H54 (cell line): ENCODE measurements at places on chromosomes 12 and 14.

DNA sequence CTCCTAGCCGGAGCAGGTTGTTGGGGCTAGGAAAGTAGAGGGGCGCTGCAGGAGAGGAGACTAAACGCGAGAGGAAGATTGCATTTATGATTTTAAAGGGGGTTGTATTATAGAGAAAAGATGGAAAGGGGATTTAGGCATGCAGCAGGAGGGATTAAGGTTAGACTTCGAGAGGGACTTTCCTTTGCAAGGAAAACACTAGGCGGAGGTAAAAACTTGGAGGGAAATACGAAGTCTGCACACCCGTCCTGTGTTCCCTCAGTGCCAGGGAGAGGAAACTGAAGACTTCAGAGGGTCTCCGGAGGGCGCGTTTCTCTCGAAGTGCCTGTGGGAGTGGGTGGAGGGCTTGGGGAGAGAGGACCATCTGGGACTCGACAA is 420 bp upstream of the PPP1R1A start:
- no peak for DNase-seq

DNA sequence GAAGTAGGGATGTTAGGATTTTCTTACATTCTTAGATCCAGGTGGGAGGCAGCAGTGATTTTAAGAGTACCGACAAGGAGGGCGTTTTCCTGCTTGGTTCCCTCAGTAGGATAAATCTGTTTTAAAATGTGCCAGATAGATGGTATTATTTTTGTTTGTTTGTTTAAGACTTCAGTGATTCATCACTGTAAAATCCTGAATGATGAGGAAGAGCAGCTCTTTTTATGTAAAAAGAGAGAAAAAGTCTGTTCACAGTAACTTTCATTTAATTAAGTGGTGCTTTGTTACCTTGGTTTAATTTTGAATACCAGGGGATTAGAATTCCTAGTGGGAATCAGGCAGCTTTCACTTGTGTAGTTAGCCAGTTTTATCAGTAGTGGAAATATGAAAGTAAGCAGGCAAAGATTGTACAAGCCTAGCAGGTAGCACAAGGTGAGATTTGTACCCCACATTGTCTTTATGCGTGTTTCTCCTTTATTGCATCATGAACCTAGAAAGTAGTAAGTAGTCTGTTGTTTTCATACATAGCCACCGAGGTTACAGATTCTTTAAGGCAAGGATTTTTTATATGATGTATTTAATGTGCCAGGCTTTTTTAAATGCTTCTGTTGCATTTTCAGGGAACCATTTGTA is 349.6 kb downstream of the CCDC91 start:
- no peak for DNase-seq

DNA sequence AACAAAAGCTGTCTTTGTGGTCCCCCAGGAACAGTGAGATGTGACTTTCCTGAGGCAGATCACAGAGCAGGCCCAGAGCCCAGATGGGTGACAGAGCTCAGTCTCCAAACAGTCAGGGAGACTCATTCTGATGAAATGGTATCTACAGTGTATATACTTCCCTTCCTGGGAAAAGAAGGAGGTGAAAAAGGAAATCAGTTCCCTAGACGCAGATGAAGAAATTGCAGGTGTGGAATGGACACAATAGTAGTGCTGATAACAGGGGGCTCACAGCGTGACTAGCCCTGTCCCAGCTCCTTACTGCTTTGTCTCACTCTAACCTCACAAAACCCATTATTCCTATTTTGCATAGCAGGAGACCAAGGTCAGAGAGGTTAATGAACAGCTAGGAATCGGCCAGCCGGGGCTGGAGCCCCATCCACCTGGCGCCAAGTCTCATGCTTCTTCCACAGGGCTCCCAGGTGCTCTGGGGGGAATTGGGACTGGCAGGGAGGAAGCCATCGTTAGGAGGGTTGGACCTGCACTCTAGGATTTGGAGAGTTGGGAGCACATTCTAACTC is 11.9 kb downstream of the KCNH3 start:
- no peak for DNase-seq

- DNase-seq, result no peak
These were observed 3.4 kb downstream of the PRIMA1 start for GRCh38 chr14:93784878-93785277.

- DNase-seq, result no peak
These were observed 146.9 kb upstream of the KRR1 start for GRCh38 chr12:75658286-75658685.

DNA sequence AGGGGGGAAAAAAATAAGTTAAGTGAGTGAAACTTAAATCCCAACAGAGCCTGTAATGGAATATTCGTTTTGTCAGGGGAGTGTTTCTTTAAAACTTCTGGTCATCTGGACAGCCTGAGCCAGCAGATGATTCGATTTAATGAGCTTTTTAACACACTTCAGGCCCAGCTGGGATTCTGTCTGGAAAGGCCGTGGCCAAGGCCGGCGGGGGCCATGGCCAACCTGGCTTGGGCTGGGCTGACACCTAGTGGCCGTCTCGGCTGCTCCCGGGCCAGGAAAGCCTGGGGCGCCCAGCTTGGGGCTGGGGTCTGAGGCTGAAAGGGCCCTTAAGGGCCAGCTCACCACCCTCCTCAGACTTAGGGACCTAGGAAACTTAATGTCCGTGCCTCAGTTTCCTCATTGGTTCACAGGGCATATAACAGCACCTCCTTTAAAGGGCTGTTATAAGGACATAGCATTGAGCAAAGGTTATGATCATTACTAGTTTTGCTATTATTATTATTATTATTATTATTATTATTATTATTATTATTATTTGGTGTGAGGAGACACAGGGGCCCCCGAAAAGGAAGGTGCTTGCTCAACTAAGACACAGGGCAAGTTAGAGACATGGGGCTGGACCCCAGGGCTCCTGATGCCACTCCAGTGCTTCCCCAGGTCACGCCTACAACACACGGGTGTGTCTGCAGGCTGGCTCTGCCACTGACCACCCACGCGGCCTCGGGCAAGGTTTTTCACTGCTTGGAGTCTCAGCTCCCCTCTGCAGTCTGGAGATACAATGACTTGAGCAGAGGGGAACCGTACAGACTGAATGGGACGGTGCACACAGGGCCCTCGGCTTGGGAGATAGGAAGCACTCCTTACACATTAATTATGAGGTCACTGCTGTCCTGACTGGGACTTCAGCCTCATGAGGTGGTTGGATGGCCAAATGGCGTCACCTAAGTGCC is 84.0 kb downstream of the SYNE3 start:
- no peak for DNase-seq

DNA sequence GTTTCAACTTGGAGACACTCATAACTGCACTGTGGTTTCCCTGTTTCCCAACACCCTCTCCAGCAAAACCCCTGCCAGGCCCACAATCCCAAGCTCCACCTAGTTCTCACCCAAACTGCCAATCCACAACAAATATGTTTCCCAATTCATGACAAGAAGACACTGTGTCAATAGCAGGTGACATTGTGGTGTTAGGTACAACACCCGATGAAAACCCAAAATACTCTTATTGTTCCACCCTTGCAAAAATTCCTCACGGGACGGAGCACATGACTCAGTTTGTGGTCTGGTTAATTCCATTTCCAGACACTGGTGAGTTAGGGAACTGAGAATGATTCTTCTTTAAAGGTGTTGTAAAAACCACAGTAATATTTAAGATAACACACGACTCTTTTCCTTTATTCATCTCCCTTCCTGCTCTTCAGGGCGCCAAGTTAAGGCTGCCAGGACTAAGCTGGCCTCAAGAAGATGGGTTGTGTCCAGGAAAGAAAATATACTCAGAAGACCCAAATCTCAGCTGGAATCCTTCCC is 735.5 kb downstream of the MED13L start:
- no peak for DNase-seq

DNA sequence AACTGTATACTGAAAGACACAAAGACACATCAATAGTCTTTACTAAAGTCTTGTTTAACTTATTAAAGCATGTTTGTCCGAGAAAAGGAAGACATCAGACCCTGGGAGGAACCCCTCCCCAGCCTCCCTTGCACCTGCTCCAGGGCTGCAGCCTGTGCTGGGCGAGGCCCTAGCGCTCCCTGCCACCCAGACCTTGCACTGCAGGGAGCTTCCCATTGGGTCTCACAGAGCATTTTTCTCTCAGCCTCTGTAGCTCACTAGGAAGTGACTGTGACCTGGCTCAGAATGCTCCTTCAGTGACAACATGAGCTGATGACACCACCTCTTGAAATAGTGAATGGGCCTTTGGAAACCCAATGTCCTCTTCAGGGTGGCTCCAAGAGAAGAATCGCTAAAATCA is 461.2 kb downstream of the TMEM121 start:
- DNase-seq, result no peak
